ENCODE measurements at places on chromosomes 1 and 21.

GRCh38 chr1:165053351-165053750, 303.2 kb downstream of the LMX1A start:
- no peak for DNase-seq

DNA sequence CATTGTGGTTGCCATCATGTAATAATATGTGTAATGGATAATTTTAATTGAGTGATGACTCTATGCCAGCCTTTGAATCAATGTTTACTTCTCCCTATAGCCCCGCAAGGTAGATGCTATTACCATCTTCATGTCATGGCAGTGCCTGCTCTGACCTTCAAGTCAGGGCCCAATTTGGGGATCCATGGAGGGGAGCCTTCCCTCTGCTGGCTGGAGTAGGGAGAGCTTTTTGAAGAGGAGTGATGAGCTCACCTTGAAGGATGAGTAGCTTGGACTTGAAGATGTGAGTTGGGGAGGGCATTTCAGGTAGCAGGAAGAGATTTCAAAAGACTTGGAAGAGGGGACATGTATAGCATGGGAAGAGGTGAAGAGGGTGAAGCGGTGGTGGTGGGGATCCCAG, 189.2 kb downstream of the FOXD2 start:
- DNase-seq, result no peak

GRCh38 chr1:204149635-204150565, 1.9 kb downstream of the ETNK2 start:
- no peak for DNase-seq

GRCh38 chr1:235397733-235398132, 30.5 kb downstream of the TBCE start:
- DNase-seq, result no peak

- no peak for DNase-seq
These were observed 15.9 kb downstream of the SAMD11 start for GRCh38 chr1:939511-940106.

DNA sequence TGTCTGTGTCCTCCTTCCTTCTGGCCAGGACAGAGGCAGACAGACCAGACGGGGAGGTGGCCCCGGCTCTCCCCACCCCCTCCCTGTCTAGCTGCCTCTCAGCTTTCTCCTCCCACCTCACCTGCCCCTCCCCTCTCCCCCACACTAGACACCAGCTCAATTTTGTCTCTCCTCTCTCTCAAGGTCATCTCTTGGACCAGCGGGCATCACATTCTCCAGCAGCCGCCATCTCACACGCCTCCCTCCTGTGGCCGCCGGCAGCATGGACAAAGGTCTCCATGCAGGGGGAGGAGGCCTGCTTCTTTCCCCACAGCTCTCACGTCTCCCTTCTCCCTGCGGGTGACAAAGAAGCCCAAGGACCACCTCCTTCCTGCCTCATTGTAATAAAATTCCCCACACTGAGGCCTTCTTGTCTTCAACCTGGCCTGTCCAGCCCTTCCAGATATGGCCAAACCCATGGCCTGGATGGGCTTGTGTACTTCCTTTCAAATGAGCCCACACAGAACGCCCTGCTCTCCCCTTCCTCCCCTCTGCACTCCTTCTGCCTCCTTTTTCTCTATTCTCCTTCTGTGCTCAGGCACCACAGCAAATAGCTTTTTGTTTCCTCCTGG, 14.6 kb downstream of the OPTC start:
- DNase-seq, result no peak

DNA sequence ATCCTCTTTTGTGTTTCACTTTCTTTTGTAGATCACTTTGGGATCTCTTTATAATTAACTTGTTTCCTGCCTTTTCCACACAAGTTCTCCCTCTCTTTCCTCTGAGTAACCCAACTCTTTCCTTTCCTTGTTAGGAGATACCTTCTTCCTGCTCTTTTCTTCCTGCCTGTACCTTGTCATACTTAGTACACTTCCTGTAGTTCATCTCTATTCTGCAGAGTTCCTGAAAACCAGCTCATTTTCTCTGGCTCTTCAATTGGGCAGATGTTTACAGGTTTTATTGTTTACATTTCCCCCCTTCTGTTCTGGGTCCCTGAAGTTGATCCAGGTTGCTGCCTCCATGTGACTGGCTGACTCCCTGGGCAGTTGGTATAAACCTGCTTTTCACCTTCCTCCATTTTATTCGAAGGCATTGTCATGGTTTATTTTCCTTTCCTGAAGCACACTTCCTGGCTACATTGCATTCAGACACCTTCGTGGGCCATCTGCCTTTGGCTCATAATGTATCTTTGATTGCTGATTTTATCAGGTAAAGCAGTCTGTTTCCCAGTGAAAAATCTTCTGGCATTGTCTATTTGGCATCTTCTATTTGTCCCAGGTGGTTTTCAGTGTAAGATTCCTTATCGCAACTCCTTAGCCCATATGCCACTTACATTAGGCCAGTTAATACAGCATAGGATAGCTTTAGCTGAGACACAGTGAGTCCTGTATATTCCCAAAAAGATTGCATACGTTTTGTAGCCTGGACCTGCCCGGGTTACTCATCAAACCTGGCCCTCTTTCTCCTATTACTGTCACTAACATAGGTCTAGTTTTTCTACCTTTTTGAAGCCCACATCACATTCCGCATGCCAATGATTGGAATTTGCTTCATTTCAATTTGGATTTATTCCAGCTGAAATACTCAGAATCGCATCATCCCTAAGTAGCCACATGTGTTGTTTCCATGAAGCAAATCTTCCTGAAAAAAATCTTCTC, 15.4 kb downstream of the CTH start:
- DNase-seq, result no peak

- no peak for DNase-seq
These were observed 4.4 kb upstream of the TNFRSF25 start for GRCh38 chr1:6470132-6471085.

DNA sequence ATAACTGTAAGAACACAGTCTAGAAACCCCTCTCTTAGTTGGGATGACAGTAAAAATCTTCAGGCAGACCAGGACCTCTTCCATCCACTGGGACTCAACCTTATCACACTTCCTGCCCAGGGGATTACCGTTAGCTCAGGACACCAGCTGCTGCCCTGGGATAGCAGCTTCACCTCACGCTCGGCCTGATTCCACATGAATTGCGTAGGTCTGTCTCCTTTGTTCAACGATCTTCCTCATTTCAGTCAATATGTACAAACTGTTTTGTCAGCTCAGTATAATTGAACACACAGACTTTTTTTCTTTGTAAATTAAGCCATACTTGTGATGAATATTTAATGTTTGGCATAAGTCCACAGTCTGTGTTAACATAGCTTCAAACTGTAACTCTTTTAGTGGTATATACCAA, 290.4 kb downstream of the GRIK1 start:
- DNase-seq, result no peak

- DNase-seq, result no peak
These were observed 22.2 kb upstream of the DNAJC11 start for GRCh38 chr1:6723621-6724428.

DNA sequence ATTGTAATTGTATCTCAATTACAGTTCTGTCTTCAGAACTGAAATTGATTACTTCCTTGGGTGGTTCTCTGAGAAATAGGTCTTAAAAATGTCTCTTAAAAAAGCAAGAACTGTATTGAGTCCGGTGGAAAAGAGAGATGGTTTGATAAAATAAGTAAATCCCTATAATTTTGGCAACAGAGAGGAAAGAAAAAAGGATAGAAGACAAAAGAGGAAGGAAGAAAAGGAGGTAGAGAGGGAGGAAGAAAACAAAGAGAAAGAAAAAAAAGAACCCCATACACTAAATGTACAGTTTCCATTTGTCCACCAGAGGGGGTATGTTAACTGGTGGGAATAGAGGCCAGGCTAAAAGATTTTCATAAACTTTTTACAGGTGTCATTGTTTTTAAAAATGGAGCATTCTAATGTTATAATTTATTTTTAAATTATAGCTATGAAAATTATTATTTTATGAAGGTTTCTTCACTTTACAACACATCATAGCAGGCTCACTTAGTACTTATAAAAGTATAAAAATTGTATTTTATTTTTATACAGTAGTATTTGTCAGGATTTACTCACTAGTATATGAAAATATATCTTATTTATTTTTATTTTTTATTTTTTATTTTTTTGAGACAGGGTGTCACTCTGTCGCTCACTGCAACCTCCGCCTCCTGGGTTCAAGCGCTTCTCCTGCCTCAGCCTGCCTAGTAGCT, 2.1 kb upstream of the UBE2T start:
- no peak for DNase-seq

GRCh38 chr1:26784023-26784871, 3.5 kb upstream of the PIGV start:
- no peak for DNase-seq

DNA sequence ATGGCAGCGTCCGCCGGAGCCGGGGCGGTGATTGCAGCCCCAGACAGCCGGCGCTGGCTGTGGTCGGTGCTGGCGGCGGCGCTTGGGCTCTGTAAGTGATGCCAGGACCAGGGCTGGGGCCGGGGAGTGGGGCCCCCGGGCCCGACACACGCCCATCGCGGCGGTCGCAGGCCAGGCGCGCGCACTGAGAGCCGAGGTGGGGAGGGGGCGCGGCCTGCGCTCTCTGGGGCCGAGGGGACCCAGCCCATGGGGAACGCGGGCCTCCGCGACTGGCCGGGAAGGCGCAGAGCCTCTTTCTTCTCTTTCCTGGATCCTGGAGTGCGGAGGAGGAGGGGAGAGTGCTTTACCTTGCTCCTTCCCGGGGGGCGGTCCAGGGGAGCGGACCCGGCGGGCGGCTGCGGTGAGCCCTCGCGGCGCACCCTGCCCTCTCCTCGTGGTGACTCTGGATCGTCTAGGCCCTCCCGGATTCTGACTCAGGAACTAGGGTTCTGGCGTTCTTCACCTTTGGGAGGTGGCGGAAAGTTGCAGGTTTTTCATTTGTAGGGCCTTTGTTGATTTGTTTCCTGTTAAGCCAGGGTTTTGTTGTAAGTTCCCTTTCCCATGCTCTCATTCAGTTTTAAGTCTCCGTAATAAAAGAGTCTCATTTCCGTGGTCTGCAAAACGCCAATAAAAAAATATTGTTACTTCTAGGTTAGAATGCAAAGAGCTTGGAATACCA, 529 bp downstream of the MPZL1 start:
- peak; percentile 31 for DNase-seq

DNA sequence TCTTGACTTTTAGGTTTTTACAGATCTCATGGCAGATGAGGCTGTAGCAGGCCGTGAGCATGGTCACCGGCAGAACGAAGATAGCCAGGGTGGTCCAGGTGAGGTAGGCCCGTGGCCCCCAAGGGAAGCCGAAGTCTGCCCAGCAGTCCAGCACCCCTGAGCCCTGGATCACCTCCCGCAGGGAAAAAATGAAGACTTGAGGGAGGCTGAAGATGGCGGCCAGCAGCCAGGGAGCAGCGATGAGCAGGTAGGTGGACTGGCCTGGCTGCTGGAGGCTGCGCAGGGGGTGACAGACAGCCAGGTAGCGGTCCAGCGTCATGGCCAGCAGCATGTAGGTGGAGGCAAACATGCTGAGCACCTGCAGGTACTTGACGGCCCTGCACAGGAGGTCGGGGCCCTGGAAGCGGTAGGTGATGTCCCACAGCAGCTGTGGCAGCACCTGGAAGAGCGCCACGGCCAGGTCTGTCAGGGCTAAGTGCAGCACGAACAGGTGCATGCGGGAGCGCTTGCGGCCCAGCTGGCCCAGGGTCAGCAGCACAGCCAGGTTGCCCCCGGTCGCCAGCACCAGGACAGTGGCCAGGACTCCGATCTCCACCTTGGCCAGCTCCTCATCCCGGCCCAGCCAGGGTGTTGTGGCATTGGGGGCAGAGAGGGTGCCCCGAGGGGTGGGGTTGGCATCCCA, 856 bp downstream of the AVPR1B start:
- DNase-seq, result no peak

- DNase-seq, result no peak
These were observed 270.5 kb downstream of the GRIK3 start for GRCh38 chr1:36763771-36764170.

DNA sequence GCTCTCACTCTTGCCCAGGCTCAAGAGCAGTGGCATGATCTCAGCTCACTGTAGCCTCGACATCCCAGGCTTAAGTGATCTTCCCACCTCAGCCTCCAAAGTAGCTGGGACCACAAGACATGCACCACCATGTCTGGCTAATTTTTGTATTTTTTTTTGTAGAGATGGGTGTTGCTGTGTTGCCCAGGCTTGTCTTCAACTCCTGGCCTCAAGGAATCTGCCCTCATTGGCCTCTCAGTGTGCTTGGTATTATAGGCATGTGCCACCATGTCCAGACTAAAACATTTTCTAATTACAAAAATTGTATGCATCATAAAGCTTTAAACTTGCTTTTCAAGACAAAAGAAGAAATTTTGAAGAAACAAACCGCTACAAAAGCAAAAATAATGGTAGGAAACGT, 20.1 kb downstream of the CBR1 start:
- DNase-seq, result no peak

DNA sequence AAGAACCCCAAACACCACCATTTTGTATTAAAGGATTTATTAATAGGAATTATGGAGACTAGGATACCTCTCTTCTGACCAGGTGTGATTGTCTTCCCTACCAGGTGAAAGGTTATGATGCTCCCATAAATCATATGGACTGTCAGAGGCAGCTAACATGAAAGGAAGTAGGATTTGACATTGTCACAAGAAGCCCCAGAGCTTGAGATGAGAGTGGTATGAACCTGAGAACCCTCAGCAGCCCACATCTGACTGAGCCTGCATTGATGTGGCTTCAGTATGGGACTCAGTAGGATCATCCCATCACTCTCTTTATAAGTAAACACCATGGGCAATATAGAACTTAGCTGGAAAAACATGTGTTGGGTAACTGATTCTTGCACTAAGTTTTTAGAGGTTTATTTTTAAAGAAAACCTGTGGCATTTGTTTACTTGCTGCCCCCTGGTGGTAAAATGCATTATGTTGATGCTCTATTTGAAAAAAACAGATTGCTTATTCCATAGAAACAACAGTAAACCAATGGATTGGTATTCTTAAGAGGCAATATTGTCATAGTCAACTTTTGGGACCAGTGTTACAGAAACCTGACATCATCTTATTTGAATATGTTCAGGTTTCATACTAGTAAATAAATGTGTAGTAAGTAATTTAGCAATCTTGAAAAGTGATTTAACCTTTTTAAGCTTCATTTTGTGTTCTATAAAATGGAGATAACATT, 16.6 kb upstream of the CACYBP start:
- DNase-seq, result no peak

- DNase-seq, result no peak
These were observed 49.1 kb upstream of the CTTNBP2NL start for GRCh38 chr1:112346801-112347350.

DNA sequence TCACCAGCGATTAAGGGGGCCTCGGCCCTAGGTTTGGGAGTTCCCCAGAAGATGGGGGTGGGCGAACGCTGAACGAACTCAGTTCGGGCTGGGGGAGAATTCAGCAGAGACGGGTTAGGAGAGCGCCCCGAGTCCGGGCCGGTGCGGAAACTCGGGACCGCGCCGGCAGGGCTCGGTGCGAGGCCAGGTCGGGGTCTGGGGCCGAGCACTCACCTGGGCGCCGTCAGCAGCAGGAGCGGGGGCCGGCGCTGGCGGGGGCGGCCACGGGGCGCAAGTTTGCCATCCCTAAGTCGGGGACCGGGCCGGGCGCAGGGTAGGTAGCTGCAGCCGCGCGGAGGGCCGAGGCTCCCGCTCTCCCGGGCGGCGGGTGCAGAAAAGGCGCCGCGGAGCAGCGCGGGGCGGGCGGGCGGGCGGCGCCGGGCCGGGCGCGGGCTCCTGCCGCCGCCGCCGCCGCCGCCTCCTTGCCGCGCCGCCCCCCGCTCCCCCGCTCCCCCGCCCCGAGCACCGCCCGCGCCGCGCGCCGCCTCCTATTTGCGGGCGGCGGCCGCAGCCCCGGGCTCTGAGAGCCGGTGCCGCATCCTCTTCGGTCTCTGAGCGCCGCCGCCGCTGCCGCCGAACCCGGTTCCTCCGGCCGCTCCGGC, 349 bp downstream of the ADGRB2 start:
- no peak for DNase-seq

- DNase-seq, result no peak
These were observed 10.4 kb downstream of the FGR start for GRCh38 chr1:27624467-27625178.

- no peak for DNase-seq
These were observed 28.1 kb downstream of the KCTD3 start for GRCh38 chr1:215595231-215595630.
